Renal pelvis (tissue), 12 donors: ENCODE measurements at places on chromosomes 1 and 21. TPM values are rescaled to one million over a fixed set of nuclear protein-coding genes. Genes with fewer than 3 reads are reported as not detected.
A peak's percentile ranks its signal among the peaks of the same experiment; 100 is the strongest.

GRCh38 chr1:20377516-20378270 is 87.0 kb downstream of the VWA5B1 start:
- no peak for DNase-seq

GRCh38 chr21:34180826-34181359 is 107.5 kb downstream of the MRPS6 start:
- no peak for DNase-seq

HSPB7 gene
- polyA plus RNA-seq: 4.9 TPM

DNA sequence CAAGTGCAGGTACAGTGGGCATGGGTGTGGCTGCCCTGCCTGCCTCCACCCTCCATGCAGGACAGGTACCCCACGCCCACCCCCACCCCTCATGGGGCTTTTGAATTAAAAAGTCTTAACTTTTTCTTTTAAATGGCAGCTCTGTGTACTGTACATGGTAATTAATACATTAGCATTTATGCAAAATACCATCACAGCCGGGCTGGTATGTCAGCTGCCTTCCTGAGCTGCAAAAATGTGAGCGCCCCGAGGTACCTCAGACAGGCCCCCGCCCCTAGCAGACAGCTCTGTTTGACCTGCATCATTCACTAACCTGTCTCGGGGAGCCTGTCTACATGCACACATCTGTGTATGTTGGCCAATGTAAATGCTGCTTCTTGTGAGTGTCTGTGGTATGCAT is 42.2 kb upstream of the POU3F1 start:
- no peak for DNase-seq

DNA sequence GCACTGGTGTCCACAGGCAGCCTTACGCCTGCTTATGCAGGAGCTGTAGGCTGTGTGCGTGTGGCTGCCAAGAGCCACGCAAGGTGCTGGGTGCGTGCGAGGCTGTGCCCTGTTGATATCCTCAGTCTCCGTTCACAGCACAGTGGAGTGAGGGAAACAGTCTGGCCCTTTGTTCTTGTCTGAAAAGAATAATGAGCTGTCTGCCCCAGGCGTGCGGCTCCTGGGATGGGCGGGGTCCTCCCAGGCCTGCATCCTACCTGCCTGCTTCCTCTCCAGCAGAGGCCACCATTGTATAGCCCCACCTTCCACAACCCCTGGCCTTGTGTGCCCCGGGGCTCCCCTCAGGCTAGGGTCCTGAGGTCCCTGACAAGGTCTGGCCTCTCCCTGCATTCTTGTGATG is 47.0 kb upstream of the KDM4A start:
- no peak for DNase-seq

- DNase-seq: no peak
These were observed 22.7 kb downstream of the NCF2 start for GRCh38 chr1:183567584-183567983.

DNA sequence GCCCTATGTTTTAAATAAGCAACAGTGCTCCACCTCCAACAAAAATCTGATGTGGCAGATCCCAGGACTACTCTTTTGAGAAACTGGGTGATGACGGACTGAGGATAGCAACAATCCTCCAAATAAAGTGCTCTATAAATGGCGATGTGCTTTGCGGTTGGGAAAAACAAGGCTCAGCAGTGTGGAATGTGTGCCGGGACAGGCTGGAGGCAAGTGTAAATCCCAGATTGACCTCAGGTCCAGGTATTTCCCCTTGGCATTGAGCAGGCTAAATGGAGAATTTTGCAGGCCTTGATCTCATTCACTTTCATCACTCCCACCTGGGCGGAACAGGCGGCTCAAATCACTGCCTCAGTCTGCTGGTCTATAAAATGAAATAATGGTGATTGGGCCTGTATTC is 35.1 kb downstream of the LRRC42 start:
- DNase-seq: no peak

DNA sequence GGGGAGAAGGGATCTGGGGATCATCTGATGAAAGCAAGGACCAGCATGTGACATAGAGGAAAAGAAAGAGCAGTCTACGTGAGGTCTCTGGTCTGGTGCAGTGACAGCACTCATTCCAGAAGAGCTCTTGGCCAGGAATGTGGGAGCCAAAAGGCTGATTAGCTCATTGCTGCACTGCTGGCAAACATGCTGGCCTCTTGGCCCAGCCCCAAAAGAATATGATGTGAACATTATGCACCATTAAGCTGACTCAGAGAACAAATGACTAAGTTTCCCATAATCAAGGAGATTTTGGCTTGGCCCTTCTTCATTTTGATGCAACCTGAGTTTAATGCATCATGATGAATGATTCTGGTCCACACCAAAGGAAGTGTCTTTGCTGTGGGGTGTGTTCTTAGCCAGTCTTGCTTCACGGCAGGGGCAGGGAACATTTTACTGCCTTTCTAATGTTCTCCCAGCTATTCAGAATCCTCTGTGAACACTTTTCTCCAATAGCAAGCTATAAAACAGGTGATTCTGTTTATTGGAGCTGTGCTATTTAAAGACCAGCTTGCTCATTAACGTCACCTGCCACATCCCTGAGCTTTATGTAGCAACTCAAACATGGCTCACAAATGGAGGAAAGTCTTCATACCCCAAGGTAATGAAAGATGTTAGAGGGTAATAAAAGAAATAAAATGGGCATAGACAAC is 55.1 kb downstream of the PCBP3 start:
- DNase-seq: no peak

DNA sequence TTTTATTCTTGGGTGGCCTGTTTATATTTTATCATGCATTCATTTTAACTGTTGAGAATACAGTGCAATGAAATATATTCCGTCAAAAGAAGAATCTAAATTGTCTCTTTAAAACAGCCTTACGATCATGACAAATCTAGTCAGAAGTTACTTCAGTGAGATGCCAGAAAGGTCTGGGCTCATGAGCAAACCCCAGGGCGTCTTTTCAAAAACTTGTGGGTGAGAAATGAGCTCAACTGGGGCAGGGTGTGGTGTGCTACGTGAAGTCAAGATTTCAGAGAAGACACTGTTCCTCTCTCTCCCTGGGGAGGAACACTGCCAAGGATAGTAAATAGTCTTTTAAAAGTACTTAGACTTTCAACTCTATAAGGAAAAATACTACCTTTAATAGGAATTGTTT is 13.4 kb upstream of the UAP1 start:
- no peak for DNase-seq

DNA sequence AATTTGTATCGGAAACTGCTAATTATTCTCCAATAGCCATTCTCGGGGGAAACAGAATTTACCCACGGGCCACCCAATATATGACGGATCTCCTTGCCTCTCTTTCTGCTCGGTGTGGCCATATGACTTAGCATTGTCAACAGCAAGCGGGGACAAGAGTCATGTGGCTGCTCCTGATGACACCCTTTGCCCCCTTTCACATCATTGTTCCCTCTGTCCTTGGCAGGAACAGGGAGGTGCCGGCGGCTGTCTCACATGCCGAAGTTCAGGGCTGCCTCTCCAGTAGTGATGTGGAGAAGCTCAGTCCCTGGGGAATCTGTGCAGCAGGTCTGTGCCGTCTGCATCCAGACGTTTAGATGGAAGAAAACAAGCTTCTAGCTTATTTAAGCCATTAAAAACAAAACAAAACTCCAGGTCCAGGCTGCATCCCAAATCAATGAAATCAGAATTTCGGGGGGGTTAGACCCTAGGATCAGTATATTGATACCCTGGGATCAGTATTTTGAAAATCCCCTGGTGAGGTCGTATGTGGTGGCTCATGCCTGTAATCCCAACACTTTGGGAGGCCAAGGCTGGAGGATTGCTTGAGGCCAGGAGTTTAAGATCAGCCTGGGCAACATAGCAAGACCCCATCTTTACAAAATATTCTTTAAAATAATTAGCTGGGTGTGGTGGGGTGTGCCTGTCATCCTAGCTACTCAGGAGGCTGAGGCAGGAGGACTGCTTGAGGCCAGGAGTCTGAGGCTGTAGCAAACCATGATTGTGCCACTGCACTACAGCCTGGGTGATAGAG is 10.8 kb downstream of the MYOM3 start:
- no peak for DNase-seq

GRCh38 chr1:239906394-239906793 is 185.3 kb upstream of the FMN2 start:
- DNase-seq: no peak

DNA sequence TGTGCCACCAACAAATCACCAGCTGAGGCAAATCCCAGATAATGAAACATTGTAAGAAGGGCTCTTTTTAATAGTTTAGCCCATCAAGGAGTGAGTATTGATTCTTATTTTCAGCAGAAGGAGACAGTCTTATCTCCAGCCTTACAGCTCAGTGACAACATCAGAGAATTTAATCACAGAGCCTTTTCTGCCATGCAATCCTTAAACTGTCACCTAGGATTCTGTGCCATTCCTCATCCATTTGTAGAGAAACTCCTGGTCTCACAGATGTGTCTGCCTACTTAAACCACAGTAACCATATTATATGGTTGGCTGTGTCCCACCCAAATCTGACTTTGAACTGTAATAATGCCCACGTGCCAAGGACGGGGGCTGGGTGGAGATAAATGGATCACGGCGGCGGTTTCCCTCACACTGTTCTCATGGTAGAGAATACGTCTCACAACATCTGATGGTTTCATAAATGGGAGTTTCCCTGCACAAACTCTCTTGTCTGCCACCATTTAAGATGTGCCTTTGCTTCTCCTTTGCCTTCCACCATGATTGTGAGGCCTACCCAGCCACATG is 217.7 kb downstream of the RERE start:
- DNase-seq: no peak

CYP4A22 gene
- 6.3 TPM for polyA plus RNA-seq

DNA sequence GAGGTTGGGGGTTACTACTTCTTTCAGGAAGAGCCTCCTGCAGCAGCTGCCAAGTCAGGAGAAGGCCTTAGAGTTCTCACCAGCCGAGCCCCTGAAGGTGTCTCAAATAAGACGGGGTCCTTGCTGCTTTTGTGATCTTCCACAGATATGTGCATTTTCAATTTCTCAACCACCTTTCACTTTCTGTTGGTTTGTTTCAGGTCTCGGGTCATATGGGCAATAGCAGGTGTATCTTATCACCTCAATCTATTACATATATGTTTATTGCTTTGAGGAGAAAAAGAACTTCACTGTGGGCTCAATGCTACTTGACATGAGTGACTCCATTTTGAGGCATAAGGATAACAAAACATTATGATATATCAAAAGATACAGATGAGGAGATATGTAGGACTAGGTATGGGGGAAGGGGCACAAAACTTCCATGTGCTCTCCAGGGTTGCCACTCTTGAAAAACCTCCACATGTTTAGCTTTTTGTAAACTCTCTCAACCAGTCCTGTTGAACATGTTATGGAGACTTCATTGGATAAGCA is 1171.4 kb upstream of the ADGRL2 start:
- no peak for DNase-seq

DNA sequence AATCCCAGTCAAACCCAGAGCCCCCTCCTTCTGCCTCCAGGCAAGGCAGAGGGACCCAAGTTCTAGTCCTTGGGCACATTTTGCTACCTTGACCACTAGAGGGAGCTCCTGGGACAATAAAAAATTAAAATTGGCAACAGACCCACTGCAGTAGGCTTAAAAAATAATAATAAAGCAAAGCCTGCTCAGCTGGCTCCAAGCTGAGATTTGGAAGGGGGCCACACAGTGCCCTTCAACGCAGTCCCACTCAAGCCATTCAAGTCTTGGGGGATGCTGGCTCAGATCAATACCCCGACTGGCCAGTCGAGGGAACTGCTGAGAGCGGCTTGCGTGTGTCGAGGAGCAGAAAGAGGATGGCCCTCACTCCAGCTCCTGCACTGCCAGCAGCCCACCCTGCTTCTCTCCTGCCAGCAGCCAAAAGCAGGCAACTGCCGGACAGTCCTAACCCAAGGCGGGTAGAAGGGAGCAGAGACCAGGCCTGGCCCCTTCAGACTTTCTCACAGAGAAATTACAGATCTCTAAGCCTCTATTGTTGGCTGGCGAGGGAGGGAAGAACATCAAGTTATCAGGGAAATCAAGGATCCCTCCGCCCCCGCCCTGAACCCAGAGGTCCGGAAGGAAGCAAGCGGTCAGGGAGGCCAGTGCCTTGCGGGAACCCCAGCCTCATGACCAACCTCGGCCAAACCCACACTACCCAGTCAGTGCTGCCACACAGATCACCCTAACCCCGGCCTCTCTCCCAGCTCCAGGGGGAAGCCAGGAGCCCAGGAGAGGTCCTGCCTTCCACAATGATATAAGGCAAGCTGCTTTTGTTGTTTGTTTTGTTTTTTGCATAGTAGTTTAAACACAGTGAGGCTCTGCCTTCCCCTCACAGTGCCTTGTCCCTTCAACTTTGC is 4.9 kb upstream of the ALDH4A1 start:
- DNase-seq: no peak

DNA sequence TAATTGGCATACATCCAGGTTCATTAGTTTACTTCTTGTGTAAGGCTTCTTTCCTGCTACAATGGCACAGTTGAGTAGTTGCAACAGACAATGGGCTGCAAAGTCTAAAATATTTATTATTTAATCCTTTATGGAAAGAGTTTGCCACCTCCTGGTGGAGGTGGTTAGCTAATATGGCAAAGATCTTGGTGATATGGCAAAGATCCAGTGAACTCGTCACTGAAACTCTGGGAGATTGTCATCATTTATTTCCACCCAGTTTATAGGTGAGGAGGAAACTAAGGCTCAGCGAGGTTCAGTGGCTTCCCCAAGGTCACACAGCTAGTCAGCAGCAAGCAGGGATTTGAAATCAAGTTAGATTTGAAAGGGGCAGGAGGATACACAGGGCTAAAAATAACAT is 16.1 kb upstream of the IFFO2 start:
- no peak for DNase-seq

TNFRSF18 gene
- 0.75 TPM for polyA plus RNA-seq

- peak; percentile 67 for DNase-seq
These were observed 746 bp upstream of the LAMC1 start for GRCh38 chr1:183022202-183023145.

DNA sequence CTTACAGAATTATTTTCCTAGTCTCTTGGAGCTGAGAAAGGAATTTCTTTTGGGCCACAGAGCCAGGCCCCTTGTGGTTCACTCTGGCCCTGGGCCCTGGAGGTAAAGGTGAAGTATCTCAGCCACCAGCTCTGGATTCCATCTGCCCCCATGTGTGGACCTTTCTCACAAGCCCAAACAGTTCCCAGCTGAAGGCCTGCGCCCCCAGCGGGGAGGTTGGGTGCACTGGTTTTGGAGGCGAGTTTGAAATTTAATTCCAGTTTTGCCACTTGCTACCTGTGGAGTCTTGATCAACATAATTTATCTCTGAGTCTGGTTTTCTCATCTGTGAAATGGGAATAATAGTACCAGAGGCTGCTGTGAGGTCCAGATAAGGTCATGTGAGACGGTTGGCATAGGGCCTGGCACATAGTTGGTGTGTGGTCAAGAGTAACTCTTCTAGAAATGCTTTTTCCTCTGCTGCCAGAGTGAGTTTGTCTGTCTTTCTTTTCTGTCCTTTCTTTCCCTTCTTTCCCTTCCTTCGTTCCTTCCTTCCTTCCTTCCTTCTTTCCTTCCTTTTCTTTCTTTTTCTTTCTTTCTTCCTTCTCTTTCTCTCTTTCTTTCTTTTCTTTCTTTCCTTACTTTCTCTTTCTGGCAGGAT is 6.1 kb downstream of the AGTRAP start:
- DNase-seq: no peak

OTUD7B gene
- 17.8 TPM for polyA plus RNA-seq
